ENCODE measurements at places on chromosomes 2 and 18.

GRCh38 chr2:196248467-196249094 lies 77.2 kb upstream of the STK17B start:
- no peak for DNase-seq

GRCh38 chr2:179129574-179130238 lies 79.8 kb upstream of the CCDC141 start:
- DNase-seq: no peak

- DNase-seq: no peak
These were observed 163.1 kb downstream of the ANTXR1 start for GRCh38 chr2:69175790-69176715.

- no peak for DNase-seq
These were observed 96.7 kb downstream of the GALR1 start for GRCh38 chr18:77346208-77346810.

DNA sequence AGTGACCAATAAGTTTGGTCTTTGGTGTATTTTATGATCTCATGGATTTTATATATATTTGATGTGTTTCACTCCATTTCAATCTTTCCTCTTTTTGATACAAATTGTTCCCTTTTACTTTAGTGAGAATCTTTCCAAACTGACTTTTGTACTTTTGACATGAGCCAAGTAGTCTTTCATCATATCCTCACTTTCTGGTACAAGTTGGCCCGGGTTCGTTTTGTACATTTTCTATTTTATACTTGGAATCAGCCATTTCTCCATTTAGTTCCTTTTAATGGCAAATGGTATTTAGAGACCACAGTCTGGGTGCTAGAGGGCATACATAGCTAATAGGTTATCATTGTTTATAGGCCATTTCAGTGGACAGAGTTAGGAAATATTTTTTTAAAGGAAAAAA lies 147.9 kb upstream of the MYO3B start:
- DNase-seq: no peak

DNA sequence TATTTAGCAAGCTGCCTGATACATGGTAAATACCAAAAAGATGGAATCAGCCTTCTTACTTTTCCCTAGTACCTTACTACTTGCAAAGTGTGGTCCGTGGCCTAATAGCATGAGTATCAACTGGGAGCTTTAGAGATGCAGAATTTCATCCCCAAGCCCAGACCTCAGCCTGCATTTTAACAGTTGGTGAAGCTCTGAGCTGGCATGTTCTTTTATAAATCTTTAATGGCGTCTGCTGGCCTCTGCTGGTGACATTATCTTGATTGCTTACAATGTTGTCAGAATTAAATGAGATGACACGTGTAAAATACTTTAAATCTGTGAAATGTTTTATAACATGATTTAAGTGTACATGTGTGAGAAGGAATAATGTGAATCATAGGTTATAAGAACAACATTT lies 115.1 kb upstream of the NOSTRIN start:
- no peak for DNase-seq

GRCh38 chr2:215435870-215436704 lies at the start of gene FN1:
Gene FN1 (minus strand): TSS chr2:215436068. CDS start chr2:215435802, 266 bp downstream.
- DNase-seq: no peak

- no peak for DNase-seq
These were observed 4.0 kb downstream of the PTGR3 start for GRCh38 chr18:75204732-75205513.

- DNase-seq: no peak
These were observed 15.3 kb upstream of the RIT2 start for GRCh38 chr18:43130716-43131260.

GRCh38 chr2:239971115-239971514 lies 54.0 kb downstream of the NDUFA10 start:
- DNase-seq: no peak

DNA sequence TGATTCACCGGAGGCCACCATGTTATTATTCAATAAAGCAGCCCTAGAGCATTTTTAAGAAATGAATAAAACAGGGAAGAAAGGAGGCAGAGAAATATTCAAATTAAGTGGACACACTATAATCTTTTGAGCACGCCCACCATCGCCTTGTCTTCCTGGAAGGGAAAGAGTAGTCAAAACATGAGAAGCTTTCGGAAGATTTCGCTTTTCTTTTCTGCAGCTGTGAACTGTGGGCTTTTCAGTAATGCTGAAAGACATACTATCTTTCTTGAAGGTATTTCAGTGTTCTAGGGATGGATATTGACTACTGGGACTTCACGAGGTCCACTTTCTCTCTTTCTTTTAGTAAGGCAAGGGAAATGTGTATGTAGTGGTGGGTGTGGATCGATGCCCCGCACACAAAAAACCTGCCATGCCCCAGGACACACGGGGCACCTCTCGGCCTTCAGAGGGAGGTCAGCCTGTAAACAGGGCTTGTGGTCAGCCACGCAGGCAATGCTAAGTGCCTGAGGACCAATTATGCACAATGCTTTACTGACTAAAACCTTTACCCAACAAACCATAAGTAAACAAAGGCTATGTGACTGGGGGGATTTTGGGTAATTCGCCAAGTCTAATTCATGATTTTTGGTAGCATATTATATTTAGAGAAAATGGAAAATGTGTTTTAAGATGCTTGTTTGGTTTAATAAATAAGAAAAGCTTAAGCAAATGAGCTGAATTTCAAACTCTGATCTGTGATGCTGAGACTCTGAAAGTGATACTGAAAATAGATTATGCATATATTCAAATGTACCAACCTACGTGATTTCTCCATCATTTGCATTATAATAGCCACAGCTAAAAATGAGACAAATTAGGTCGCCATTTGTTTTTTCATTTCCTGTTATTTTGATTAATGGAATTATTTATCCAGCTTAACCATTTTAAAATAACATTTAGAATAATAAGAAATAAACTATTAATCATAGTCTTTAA lies 130.5 kb downstream of the ZNF516 start:
- DNase-seq: no peak

- no peak for DNase-seq
These were observed 124.4 kb downstream of the ZNF516 start for GRCh38 chr18:76370686-76371085.

DNA sequence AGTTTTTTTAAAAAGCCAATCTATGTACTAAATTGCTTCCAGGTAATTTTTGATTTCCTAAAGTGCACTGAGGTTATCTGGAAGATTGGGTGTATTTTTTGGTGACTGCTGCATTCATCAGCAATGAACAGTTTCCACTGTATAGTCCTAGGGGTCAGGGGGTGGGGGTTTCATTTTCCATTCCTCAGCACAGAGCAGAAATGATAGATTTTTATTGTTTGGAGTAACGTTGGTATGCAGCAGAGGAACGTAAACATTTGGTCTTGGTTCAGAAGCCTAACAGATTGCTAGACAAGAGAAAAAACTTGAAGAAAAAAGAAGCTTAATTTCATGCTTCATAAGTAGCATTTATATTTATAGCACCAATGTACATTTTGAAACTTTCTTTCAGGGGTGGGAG lies 54.9 kb downstream of the ZCCHC2 start:
- no peak for DNase-seq

DNA sequence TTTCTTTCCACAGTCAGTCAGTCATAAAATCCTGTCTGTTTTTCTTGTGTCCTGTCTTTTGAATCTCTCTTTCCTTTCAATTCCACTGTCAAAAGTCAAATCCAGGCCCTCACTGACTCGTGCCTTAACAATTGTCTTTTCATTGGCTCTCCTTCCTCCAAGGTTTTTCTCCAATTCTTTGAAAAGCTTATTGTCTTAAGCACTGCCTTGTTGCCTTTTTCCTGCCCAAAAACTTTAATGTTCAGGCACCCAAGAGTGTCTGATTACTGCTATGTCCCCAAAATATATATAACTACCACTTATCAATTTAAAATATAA lies 13.9 kb upstream of the SULT1C4 start:
- no peak for DNase-seq

DNA sequence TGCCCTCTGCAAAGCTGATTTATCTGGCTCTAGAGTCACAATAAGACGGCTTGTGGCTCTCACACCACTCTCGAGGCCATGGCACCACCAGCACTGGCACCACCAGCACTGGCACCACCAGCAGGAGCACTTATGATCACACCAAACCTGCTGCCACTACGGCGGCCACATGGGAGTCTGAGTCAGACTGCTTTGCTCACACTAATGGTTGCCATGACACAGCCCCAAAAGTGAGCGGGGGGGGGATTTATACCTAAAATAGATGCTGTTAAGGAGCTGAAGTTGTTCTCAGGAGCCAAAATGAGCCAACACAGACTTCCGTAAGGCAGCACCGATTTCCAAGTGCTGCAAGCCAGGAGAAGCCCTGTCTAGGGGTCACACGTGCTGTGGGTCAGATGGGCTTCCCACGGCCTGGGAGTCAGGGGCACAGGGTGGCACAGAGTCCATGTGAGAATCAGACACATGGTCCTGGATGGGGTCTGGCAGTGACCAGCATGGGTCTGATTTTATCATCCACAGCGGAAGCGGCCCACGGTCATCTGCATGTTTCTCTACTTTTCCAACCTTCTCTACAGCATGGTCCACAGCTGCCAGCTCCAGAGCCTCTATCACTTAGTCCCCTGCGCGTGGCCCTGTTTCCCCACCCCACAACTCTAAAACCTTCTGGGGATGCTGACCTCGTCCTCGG lies 16.7 kb downstream of the DNMT3A start:
- DNase-seq: no peak

GRCh38 chr2:8267048-8267447 lies 414.8 kb upstream of the ID2 start:
- no peak for DNase-seq

- DNase-seq: no peak
These were observed 212.6 kb downstream of the TNS1 start for GRCh38 chr2:217790195-217790594.

DNA sequence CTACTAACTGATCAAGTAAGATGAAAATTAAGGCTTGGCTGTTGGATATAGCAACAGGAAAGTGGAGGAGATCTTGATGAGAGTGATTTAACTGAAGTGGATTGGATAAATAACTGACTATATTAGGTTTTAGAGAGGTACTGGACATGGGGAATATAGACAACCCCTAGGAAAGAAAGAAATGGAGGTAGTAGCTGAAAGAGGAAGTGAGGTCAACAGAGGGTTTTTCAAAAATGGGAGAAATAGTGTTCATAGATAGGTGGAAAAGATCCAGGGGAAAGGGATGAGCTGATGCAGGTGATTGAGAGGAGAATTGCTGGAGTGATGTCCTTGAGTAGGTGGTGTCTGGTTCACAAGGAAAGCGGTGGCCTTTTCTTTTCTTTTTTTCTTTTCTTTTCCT lies 69.9 kb upstream of the PSME4 start:
- no peak for DNase-seq

DNA sequence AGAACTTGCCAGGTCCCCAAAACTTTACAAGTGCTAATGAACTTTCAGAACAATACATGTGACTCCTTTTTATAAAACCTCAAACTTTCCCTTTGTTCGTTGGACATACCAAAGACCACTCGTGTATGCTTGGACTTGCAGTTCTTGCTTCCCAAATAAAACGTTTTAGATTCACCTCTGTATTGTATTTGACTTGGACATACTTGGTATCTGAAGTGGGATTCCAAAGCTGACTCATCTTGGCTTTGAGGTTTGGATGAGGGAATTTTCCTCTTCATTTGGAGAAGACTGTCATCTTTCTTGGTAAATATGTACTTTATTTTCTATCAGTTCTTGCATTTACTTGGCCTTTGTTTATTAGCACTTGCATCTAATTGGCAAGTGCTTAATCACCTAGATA lies 8.0 kb upstream of the CYB5A start:
- DNase-seq: no peak

DNA sequence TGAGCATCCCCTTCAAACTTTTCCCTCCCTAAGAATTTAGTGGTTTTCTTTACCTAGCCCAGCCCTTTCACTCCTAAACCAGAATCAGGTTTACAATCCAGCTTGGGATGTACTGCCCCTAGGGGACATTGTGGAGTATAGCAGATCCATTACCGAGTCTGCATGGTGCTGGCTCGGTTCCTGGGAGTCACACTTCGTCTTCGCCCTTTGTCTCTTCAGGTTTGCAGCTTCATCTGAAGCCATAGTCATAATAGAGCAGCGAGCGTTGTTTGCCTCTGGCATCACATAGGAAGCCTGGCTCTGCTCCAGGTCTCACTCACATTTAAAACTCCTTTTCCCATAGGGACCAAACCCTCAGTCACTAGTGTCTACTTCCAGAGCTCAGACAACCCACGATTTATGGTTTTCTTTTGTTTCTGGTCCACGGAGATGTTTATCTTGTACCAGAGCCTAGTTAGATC lies 16.8 kb upstream of the LYPD6 start:
- peak; percentile 56 for DNase-seq

GRCh38 chr18:25136416-25137196 lies 215.4 kb downstream of the ZNF521 start:
- no peak for DNase-seq

DNA sequence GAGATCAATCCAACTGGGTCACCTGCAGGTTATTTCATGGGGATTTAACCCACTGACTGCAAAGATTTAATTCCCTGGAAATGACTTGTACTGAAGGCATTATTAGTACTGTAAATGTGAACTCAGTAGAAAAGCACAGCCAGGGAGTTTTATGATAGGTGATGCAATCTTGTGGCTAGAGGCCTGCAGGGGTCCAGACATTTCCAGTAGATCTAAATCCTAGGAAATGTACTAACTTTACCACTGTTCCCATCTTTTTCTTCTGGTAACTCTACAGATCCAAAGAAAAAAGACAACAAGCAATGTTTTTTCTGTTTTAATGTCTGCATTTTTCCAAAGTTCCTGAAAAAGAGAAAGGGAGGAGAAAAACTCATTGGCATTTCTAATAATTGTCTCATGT lies 500.1 kb downstream of the ARHGAP15 start:
- DNase-seq: no peak

- no peak for DNase-seq
These were observed 204.2 kb upstream of the SMAD2 start for GRCh38 chr18:48134609-48135008.

GRCh38 chr2:200357845-200358244 lies 51.4 kb downstream of the SPATS2L start:
- DNase-seq: no peak

- no peak for DNase-seq
These were observed 40.3 kb upstream of the FBXO11 start for GRCh38 chr2:47946593-47946992.

DNA sequence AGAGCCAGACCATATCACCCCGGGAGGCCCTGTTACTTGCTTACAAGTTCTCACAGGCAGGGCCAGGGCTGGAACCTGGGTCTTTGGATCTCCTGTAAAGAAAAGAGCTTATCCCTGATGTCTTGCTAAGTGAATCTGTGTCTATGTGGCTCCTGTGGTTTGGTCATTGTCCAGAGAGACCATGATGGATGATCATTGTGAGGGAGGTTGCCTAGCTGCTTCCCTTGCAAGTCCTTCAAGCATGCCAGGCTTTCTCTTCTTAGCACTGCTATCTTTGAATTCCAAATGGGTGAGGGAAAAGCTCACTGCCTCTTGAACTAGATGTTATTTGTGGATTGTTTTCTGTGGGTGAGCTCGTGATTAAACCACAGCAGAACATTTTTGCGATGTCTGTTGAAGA lies 151.6 kb downstream of the FSHR start:
- no peak for DNase-seq
